Left kidney (tissue), 8 donors: ENCODE measurements at places on chromosomes 1 and 21. TPM values are rescaled to one million over a fixed set of nuclear protein-coding genes. Genes with fewer than 3 reads are reported as not detected.

DNA sequence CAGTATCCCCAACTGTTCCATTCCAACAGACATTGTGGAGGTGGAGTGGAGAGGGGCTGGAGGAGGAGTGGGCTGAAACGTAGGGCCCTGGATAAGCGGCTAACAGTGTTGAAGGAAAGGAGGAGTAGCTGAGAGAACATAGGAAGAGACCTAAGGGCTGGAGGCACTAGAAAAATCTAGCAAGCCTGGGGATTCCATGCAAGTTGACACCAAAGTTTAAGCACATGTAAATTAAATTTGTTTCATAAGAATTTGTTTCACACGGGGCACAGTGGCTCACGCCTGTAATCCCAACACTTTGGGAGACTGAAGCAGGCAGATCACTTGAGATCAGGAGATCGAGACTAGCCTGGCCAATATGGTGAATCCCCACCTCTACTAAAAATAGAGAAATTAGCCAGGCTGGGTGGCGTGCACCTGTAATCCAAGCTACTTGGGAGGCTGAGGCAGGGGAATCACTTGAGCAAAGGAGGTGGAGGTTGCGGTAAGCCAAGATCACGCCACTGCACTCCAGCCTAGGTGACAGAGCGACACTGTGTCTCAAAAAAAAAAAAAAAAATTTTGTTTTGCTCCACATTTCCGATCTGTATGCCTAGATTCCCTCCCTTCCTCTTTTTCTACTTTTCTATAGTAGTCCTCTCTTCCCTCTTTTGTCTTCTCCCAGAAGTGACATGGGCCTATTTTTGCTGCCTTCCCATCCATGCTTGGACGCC, 530 bp upstream of the CD244 start:
- no peak for DNase-seq

GRCh38 chr21:43634618-43635017, 24.7 kb downstream of the HSF2BP start:
- DNase-seq = no peak

DNA sequence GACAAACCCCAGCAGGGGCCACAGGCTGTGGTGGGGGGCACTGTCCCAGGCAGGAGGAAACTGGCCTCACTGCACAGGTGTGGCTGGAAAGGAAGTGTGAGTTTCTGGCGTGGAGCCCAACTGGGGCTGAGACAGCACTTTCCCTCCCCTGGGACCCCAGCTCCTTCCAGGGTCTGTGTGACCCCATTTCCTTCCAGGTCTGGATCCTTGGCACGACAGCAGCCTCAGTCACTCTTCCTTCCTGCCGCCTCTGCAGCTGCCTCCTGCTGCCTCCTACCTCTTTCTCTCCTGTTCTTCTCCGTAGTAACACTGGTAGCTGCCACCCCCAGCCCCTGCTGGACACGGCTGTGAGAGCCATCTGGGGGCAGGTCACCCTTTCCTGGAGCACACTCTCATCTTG, 88.0 kb downstream of the SIK1 start:
- no peak for DNase-seq

DNA sequence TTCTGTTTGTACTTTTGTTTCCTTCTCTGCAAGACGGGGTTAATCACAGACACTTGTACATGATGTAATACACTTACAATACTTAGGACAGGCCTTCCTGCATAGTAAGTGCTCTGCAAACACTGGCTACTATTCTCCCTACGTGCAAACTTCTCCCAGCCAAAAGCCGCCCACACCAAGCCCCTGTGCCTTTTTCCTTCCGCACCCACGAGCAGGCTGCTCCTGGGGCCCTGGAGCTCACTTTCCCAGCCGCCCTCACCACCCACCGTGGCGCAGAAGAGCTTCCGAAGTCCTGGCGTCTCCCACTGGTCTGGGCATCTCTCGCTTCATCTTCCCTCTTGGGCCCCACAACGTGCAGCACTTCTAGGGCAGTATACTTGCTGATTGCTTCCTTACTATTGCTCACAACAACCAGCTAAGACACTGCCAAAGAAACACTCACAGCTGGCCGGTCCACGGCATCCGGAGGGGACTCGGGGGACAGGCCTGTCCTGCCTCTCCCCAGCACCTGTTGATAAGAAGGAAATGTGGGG, 22.5 kb upstream of the GPR157 start:
- DNase-seq = no peak

DNA sequence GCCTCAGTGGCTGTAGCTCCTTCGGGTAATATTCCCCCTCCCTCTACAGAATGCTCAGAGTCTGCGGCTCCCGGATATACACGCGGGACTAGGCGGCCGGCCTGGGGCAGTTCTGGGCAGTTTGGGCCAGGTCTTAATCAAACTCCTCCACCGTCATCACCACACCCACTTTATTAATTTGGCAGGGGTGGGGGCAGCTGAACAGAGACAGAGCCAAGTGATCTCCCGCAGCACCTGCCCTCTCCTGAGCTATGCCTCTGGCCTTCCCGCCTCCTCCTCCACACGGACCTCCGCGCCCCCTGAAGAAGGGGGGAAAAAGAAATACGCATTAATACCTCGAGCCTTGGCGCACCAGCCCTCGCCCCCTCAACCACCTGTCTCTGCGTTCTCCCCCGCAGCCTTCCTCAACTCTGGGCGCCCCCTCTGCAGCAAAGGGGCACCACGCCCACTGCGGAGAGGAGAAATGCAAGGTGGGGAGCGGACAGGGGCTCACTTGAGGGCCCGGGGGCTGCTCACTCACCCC, 42.6 kb downstream of the CD34 start:
- no peak for DNase-seq

- no peak for DNase-seq
Observed at GRCh38 chr1:48767975-48768510, 8.6 kb downstream of the BEND5 start.

The S100B gene
- 3.2 TPM for polyA plus RNA-seq

GRCh38 chr1:226579781-226580323, 31.3 kb downstream of the STUM start:
- no peak for DNase-seq

DNA sequence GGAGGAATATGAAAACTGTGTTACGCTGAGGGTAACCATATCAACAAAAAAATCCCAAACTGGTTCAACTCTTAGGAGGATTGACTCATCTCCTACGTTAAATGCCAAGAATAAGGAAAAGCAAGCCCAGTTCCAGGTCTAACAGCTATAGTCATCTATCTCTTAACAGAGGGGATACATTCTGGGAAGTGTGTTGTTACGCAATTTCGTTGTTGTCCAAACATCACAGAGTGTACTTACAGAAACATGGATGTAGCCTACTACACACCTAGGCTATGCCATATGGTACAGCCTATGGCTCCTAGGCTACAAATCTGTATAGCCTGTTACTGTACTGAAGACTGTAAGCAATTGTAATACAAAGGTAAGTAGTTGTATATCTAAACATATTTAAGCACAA, 23.2 kb upstream of the LRRC52 start:
- DNase-seq = no peak

DNA sequence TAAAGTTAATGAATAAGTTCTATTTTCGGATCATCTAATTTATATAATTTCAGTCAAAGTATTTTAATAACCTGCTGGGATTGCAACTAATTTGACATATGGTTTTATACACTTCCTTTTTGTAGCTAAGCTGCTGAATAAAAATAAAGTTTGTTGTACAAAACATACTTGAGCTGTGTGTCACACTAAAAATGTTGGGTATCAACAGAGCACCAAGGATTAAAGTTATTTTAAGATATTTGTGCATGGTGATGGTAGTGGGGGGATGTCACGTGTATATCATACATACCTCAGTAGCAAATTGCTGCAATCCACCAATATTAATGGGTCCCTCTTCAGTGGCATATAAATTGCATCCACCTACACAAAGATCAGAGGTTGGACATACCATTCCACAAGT, 199.6 kb downstream of the DPYD start:
- no peak for DNase-seq

GRCh38 chr21:44858291-44858690, 15.2 kb downstream of the PTTG1IP start:
- no peak for DNase-seq

GRCh38 chr1:184162281-184162680, 110.8 kb downstream of the TSEN15 start:
- DNase-seq = no peak

DNA sequence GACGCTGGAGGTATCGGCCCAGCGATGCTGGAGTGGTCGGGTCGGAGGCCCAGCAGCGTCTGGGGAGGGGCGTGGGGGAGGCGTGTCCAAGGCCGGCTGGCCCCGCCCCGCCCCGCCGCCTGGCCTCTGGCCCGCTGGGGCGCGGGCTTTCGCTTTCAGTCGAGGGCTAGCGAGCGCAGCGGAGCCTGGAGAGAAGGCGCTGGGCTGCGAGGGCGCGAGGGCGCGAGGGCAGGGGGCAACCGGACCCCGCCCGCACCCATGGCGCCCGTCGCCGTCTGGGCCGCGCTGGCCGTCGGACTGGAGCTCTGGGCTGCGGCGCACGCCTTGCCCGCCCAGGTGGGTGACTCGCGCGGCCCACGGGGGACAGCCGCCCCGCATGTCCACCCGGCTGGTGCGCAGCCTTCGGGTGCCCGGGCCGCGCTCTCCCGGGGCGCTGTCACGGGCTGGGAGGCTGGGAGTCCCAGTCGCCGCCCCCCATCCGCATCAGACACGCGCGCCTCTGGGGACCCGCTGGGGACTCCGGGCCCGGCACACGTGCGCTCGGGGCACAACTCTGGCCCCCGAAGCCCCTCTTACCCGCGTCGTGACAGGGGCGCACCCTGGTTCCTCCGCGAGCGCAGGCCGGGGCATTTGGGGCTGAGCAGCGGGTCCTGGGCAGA, at the start of gene TNFRSF1B:
Gene TNFRSF1B, plus strand, starts transcription at position 158 of the 659 bp plus-strand sequence. Its CDS starts 101 bp downstream, at position 259.
- DNase-seq = no peak

DNA sequence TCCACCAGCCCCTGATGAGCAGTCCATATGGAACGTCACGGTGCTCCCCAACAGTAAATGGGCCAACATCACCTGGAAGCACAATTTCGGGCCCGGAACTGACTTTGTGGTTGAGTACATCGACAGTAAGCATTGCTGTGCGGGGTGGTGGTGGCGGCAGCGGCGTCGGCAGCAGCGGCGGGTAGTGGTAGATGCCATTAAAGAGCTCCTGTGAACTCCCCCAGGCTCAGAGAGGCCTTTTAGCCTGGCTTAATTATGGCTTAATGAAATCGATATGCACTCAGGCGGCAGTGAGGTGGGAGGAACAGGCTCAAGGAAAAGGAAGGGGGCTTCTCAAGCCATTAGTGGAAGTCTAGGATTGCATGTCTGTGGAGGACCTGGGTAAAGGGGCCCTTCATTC, 41.9 kb upstream of the CNTN2 start:
- DNase-seq = no peak

DNA sequence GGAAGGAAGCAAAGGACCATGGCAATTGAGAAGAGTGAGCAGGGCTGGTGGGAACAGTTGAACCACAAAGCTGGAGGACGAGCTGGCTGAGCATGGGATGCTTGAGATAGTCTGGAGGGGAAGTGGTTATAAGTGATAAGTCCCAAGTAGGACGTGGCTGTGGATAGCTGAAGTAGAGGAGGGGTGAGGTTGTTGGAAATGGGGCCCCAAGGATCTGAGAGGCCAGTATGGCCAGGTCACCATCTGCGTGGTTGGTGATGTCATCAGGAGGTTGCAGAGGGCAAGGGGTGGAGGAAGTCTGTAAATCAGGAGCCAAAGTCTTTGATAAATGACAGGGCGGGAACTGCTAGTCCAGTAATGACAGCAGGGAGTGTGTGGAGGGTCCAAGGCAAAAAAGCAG, 11.0 kb upstream of the REN start:
- DNase-seq = no peak

DNA sequence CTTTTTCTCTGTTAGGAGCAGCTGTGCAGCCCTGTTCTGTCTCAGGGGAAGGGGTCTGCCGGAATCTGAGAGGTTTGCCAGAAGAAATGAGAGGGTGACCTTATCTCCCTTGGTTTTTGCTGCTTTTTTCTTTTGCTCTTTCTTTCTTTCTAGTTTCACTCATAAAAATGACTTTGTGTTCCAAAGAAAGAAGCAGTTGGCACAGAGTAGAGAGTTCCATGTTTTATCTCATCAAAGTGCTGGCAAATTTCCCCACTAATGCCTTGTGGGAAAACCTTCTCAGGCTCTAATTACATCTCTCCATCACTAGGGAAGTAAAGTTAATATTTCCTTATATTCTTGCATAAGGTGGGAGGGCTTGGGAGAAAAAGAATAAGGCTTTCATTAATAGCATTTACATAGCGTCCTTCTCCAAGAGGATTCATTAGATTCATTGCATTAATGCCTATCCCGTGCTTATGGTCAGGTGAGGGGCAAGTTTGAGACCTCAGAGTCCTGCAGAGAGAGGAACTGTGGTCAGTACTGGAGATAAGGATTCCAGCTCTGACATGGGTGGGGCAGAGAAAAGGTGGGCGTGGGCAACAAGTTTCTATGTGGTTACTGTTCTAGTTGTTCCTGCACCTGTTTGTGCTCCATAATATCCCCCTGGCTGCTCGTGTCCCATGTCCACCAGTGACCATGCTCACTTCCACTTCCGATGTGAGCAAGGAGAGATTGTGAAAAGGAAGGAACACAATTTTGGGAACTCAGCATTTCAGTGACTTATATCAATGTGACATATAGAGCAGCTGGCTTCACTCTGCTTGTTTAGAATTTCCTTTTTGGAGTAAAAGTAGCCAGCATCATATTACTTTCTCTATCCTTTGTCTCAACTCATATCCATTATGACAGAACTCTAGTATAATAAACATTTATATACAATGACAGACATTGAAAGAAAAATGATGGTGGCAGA, 79.5 kb downstream of the DISC1 start:
- DNase-seq = no peak

The ANXA9 gene
- 17.1 TPM for polyA plus RNA-seq
